Fibroblast of skin of right biceps (primary cell): ENCODE measurements at places on chromosomes 16 and 17.

GRCh38 chr16:54375071-54375470 lies 88.5 kb upstream of the IRX3 start:
- no peak for DNase-seq

DNA sequence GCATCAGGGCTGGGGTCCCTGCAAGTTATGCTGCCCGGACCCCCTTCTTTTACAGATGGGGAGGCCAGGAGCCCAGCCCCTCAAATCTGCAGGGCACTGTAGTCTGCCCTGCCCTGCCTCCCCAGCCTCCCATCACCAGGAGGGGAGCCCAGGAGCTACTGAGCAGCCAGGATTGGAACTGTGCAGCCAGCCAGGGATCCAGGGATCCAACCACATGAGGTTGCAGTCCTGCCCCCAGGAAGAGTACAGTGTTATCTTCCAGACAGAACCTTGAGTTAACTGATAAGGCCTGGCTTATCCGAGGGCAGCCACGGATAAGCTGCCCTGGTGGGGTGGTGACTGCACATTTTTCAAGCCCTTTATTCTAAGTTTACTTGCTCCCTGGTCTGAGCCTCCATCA lies 11.4 kb upstream of the NDRG4 start:
- DNase-seq = no peak

DNA sequence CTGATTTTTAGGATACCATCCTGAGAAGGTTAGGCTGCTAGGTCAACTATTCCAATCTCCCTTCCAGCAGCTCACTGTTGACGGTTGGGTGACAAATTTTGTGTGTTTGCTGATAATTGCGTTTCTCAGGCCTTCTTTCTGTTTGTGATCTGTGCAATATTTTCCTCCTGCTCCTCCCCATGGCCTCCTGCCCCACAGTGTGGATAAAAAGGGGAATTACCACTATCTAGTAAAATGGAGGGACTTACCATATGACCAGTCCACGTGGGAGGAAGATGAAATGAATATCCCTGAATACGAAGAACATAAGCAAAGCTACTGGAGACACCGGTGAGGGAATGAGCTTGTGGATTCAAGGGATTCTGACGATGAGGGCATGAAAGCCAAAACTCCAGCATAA lies 9.2 kb downstream of the CHD3 start:
- DNase-seq = peak; percentile 55

DNA sequence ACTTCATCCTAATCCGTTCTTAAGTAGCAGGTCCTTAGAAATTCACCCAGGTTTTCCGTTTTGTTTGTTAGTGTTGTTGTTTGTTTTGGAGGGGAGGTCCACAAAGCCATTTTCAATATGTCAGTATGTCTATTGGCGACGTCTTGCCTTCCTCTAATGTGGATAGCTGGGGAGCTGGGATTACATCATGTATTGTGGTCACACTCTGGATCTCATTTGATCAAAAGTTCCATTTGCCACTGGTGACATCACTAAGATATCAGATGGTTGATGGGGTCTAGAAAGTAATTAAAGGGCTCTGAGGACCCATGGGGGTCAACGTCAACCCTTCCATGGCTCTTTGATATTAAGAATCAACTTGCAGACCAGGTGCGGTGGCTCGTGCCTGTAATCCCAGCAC lies 2.7 kb upstream of the EPN3 start:
- no peak for DNase-seq

GRCh38 chr17:2453866-2454265 lies 53.0 kb upstream of the MNT start:
- no peak for DNase-seq

DNA sequence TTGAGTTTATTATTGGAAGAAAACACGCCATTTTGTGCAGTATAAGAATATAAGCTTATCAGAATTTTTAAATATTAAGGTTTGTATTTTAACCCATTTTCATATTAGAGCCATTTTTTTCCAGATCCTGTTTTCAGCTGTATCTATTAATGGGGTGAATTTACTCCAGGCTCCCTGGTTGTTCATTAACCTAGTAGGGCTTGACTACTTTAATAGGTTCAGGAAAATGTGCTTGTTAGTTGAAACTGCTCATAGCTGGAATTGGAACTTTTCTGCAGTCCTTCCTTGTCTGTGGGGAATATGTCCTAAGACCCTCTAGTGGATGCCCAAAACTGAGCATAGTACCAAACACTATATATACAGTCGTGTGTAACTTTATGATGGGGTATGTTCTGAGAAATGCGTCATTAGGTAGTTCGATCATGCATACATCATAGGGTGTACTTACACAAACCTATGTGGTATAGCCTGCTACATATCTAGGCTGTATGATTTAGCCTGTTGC lies 28.0 kb downstream of the NFAT5 start:
- DNase-seq = no peak

- no peak for DNase-seq
Observed at GRCh38 chr17:45311760-45312476, 4.9 kb downstream of the MAP3K14 start.

DNA sequence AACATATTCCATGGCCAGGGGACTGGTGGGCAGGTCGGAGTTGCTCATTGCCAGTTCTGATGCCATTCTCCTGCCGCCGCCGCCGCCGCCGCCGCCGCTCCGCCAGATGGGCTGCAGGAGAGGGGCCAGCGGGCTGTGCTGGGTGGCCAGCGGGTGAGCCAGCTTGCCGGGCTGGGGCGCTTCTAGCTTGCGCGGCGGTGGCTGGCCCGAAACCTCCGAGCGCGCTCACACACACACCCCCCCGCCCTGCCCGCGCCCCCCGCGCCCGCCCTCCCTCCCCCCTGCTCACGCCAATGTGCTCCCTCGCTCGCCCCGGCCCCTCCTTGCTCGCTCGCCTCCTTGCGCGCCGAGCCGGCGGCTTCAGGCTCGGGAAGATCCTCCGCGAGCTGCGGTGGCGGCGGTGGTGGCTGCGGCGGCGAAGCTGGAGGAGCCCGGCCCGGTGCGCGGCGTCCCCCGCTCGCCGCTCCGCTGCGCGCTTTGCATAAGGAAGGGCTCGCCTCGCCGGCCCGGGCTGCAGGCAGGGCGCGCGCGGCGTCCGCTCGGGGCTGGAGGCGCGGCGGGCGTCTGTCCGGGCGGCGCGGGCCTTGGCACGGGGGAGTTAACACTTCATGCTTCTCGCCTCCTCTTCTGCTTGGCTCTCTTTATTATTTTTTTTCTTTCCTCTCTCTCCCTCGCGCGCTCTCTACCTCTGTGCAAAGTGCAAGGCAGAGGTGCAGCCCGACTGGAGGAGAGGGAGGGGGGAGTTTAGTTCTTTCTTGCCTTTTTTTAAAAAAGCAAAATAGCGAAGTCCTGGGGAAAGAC lies 500 bp downstream of the MAF start:
- DNase-seq = peak; percentile 61

DNA sequence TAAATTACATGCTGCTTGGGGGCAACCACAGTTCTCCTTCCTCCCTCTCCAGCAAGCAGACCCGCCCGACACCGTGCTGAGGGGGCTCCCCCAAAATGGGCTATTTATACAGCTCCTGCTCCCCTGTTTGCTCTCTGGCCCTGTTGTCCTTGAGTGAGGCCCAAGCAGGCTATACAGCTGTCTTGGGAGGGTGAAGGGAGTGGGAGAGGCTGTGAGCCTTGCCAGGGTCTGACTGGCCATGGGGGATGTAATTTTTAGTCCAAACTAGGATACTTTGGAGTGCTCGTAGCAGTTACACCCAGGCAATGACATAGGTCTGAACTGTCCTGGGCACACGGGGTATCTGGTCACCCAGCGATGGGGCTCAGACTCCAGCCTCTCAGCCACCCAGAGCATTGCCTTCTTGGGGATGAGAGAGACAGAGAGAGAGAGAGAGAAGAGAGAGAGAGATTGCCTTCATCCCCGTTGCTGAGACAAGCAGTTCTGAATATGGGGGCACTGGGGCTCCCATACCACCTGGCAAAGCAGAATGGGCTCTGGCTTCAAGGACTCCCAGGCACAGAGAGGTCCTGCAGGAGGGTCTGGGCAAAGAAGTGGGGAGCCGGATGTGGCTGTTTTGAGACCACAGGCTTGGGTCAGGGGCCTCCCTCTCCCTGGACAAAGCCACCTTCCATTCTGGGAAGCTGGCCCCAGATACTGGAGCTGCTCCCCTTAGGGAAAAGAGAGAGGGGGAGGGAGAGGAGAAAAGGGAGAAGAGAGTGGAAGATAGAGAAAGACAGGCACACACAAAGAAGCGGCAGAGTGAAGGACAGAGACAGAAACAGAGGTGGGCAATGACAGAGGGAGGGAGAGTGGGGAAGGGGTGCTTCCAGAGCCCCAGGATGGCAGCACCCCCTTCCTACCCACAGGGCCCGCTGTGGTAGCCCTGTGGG lies 10.7 kb upstream of the TMEM92 start:
- no peak for DNase-seq

- peak; percentile 9 for DNase-seq
Observed at GRCh38 chr17:14211801-14212200, 24.9 kb downstream of the CDRT15 start.

DNA sequence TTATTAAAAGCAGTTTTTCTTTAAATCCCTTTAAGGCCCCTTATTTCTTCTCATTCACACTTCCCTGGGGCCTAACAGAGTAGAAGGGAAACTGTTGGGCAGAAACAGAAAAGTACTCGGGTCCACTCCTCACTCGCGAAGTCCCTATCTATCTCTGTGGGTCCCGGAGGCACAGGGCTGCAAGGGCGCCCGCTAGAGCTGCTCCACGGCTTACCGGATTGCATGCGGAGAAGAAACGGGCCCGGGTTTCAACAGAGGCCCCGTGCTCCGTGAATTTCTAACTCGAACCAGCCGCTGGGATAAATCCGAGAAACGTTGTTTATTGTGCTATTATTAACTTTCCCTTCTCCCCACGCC lies 4.3 kb downstream of the CBLN1 start:
- DNase-seq = no peak

GRCh38 chr16:20826039-20826566 lies 19.8 kb downstream of the REXO5 start:
- DNase-seq = no peak

GRCh38 chr17:55246583-55246982 lies 18.2 kb upstream of the HLF start:
- DNase-seq = no peak

- DNase-seq = no peak
Observed at GRCh38 chr17:76281573-76282371, 16.6 kb downstream of the UBALD2 start.

- no peak for DNase-seq
Observed at GRCh38 chr17:82370471-82371332, 863 bp upstream of the UTS2R start.

- DNase-seq = no peak
Observed at GRCh38 chr17:72407931-72408330, 287.1 kb downstream of the SOX9 start.

GRCh38 chr16:5386989-5387388 lies 289.4 kb upstream of the EEF2KMT start:
- DNase-seq = no peak

DNA sequence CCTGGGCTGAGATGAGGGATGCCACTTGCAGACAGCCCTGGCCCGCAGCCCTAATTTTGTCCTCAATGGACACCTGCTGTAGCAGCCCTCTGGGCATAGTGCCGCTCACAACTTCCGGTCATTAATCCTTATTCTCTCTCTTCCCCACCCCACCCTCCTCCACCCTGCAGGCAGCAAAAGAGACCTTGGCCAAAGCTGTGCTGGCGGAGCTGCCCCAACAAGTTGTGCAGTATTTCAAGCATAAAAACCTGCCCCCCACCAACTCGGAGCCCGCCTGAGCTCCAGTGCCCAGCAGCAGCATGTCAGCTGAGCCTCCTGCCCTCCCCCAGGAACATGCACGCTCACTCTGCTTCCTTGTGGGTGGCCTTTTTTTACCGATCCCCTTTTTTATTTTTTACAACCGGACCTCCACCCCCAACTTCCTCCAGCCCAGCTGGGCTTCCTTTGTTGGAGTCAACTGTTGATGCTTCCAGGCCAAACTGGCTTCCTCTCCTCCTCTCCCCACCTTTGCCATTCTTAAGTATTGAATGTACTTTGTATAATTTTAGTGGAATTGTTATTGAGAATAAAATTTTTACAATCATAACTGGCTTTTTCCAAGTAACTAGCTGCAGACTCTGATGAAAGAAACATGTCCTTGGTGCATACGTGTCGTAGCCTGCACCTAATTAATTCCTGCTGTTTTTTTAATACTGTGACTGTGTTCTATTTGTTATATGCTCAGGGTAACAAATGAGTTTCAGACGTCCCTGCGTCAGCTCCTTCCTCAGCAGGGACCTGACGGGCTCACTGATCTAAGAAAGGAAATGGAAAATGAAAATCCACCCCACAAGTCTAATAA lies 38.2 kb downstream of the PSME3IP1 start:
- DNase-seq = peak; percentile 71

GRCh38 chr16:9345880-9346279 lies 254.4 kb downstream of the HAPSTR1 start:
- DNase-seq = no peak

- DNase-seq = no peak
Observed at GRCh38 chr16:47634727-47635126, 173.6 kb downstream of the PHKB start.

DNA sequence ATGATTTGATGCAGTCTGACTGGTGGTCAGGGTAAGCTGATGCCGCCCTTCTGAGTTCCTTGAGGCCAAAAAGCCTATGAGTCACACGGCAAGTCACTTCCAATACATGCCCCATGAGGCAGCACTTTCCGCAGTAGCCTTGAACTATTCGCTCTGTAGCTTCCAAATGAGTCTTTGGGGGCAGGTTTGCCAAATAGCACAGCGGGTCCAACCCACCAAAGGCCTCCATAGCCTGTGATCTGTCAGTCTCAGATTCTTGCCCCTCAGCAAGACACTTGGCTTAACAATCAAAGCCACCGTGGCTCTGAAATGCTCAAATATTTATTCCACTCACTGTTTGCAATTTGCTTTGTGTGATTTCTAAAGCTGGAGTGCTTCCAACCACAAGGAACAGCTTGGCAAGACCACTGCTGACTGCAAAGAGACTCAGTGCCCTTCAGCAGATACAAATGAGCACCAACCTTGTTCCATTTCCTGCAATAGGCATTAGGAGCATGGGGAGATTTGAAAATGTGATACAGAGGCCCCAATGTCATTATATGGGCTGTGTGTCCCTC lies 45.4 kb downstream of the CLEC19A start:
- DNase-seq = no peak

DNA sequence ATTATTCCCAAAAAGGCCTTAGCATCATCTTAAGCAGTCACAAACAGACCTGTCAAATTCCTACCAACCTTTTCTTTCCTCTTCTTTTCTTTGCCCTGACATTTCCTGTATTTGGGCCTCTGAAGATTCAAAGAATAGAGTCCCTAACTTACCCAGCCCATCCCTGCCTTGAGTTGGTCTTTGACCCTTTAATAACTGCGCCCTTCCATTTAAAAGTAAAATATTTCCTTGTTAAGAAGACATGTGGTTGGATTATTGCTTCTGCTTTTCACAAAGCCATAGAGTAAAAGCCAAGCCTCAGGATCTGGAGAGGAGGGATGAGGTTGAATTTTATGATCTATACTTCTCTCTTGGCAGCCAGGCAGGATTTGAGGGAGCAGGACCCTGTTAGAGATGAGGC lies 13.2 kb upstream of the CCL23 start:
- DNase-seq = no peak
